ENCODE measurements at places on chromosomes 3 and 15. TPM values are rescaled to one million over a fixed set of nuclear protein-coding genes. Genes with fewer than 3 reads are reported as not detected.

DNA sequence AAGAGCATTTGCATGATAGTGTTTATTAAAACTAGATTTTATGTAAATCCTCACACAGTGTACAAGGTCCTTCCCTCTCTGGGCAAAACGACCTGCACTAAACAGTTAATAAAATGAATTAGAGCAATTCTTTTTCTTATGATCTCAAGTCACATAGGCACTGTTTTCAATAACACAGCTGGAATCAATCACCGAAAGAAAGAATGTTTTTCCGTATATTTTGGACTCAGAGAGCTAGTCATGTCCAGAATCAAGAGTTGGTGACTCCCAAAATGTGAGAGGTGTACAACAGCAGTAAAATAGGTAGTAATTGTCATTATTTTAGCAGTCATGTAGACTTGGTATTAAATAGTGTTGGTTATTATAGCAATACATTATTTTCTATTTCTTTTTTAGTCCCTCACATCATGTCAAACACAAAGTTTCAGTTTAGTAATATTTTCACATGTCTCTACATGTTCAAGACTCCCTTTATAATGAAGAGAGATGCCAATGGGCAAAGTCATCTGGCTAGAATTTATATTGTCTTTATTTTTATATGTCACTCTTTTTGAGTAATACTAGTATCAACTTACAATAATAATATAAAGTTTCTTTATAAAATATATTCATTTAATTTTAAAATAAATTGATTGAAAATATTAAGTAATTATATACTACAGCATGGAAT is 448.6 kb upstream of the CDIN1 start:
- no peak for DNase-seq

- no peak for DNase-seq
These were observed 231.0 kb upstream of the WNT5A start for GRCh38 chr3:55718074-55718473.

DNA sequence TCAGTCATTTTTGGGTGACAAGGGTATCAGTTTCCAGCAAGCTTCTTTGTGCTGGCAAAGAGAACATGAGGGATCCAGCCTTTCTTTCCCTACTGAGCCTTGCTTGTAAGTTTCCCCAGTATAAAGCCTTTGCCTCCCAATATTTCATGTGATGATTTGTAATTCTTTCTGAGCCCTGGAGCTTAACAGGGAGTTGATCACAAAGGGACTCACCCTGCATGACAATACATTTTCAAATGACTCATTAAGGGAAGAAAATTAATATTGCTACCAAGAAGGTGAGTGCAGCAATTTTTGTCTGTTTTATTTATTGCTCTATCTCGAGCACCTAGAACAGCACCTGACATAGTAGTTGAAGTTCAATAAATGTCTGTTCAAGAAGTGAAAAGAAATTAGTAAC is 27.7 kb downstream of the OXSM start:
- DNase-seq: no peak

- DNase-seq: no peak
These were observed 85.1 kb downstream of the NUP210 start for GRCh38 chr3:13335059-13335458.

DNA sequence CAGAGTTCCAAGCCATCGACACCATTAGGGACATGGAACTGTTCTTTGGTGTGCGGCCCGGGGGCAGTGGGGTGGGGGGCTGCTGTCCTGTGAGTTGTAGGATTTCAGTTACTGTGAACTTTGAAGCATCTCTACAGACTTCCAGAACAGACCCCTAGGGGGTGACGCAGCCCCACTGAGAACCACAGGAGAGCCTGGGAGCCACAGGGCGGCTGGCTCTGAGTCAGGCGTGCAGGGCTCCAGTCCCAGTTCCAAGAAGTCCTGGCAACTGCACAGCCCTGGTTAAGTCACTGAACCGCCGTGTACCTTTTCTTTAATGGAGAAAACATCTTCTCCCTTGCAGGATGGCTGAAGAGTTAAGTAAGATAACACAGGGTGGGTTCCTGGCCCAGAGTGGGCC is 23.5 kb upstream of the LRTM1 start:
- peak; percentile 90 for DNase-seq

DNA sequence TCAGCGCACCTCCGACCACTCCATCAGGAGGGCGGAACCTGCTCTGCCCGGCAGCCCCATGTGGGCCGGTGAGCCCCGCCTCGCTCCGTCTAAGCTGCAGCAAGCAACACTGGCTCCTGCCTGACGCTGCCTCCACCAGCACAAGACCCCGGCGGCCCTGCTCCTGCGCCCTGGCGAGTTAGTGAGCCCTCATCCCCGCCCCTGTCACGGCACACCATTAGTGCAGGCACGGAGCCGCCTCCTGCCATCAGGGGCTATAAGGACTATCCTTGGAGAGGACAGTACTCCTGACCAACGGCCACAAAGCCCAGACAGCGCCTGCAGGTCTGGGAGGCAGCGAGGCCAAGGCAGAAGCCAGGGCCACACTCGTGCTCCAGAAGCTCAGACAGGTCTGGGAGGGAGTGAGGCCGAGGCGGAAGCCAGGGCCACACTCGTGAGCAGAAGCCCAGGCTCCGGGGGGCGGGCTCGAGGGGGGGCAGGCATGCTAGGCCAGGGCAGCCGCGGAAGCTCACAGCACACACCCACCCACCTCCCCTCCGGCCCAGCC is 39.4 kb downstream of the TNK2 start:
- peak; percentile 64 for DNase-seq

GRCh38 chr15:74777769-74778598 is 3.9 kb upstream of the CSK start:
- DNase-seq: no peak

DNA sequence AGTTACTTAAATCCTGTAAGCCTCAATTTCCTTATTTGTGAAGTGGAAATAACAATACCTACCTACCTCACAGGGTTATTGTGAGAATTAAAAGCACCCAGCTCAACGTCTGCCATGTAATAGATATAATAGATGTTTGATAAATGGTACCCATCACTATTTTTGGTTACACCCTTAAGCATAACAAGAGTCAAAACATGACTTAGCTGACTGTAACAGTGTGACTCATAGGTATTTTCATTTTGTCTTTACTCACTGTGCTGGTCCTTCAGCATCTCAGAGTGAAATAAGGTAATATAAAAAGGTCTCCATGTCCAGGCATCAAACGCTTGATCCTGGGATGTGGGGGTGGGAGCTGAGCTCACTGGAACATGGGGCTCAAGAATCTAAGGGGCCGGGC is 3.1 kb downstream of the CPLX3 start:
- DNase-seq: no peak

GRCh38 chr3:187211532-187212195 is 14.4 kb downstream of the RTP1 start:
- no peak for DNase-seq

DNA sequence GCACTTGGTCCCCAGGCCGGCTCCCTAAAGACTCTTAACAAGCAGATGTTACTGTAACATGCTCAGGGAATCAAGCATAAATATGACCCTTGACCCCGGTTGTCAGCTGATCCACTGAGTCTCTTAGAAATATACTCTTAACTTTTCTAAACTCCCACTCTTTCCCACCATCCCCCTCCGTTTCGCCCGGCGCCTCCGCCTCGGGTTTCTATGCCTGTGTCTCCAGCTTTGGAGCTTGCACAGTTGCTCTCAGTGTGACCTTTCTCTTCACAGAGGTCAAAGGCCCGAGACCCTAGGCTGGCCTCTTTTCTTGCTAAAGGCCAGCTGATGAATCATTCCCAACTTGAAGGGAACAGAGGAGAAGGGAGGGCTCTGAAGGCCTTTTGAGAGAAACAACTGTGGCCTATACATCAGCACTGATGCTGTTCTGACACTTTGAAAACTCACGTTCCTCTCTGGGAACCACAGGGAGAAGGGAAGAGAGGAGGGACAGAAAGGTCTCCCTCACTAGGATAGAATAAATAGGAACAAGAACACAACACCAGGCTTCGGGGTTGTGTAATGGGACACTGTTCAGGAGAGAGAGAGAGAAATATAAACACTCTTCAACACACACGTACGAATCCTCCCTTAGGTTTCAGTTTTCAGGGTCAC is 484.5 kb upstream of the NR2F2 start:
- no peak for DNase-seq

GRCh38 chr3:155617346-155617925 is 127.4 kb downstream of the PLCH1 start:
- no peak for DNase-seq

- no peak for DNase-seq
These were observed 772.9 kb downstream of the DIPK2A start for GRCh38 chr3:144744473-144744872.

GRCh38 chr3:113606539-113607218 is 74.3 kb downstream of the SIDT1 start:
- no peak for DNase-seq

GRCh38 chr3:60316121-60316797 is 935.0 kb downstream of the FHIT start:
- no peak for DNase-seq

- no peak for DNase-seq
These were observed 551 bp downstream of the NCBP2 start for GRCh38 chr3:196941729-196942225.

- no peak for DNase-seq
These were observed 204.6 kb upstream of the IL12A start for GRCh38 chr3:159783780-159784742.

DNA sequence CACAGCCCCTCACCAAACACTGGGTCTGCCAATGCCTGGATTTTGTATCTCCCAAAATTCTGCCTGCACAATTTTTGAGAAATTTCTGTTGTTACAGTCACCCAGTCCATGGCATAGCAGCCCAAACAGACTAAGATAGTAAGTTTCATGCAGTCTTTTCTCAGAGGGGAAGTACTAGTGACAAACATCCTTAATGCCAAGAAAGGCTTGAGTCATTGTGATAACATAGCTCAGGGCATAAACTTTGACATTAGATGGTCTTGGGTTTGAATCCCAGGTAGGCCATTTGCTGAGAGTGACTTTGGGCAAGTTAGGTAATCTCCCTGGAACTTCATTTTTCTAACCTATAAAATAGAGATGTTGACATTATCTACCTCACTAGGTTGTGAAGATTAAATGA is 36.1 kb upstream of the PFN2 start:
- no peak for DNase-seq

DNA sequence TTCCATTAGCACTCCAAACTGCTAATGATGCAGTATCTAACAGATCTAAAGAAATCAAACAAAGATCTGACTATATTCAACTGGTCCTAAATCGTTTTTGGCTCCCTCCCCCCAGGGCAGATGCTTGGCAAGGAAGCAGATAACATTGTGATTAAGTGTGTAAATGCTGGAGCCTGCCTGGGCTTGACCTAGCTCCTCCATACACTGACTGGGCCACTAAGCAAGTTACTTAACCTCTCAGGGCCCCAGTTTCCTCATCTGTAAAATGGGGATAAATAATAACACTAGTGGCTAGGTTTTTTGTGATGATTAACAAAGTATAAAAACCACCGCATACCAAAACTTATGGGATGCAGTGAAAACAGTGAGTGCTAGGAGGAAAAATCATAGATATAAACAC is 9.2 kb downstream of the EID1 start:
- no peak for DNase-seq

- DNase-seq: no peak
These were observed 10.2 kb downstream of the EDEM1 start for GRCh38 chr3:5197470-5198312.

DNA sequence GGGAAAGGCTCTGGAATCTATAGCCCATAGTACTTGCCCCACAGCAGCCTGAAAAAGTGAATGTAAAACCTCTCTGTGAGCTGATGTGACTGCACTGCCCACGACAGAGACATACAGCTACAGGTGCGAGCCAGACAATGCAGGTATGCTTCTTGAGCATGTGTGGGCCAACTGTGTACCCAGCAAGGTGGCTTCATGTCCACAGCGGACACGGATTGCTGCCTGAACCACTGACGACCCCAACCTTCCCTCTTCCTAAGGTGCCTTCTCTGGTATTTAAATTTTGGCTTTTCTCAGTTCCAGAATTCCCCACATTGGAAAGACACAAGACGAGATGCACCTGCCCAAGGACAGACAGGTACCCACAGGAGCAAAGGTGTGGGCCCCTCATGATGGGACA is 65.8 kb downstream of the SCN5A start:
- DNase-seq: no peak

DNA sequence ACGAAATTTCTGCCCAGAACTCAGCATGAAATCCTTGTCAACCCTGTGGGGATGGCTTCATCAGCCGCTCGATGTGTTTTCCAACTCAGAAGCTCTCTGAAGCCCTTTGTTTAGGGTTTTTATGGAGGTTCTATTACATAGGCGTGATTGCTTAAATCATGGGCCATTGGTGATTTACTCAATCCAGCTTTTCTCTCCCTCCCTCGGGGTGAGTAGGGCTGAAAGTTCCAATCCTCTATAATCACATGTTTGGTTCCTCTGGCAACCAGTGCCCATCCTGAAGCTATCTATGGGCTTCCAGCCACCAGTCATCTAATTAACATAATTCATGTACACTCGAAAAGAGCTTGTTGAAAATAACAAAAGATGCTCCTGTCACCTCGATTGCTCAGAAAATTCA is 51.6 kb downstream of the GATM start:
- no peak for DNase-seq

DNA sequence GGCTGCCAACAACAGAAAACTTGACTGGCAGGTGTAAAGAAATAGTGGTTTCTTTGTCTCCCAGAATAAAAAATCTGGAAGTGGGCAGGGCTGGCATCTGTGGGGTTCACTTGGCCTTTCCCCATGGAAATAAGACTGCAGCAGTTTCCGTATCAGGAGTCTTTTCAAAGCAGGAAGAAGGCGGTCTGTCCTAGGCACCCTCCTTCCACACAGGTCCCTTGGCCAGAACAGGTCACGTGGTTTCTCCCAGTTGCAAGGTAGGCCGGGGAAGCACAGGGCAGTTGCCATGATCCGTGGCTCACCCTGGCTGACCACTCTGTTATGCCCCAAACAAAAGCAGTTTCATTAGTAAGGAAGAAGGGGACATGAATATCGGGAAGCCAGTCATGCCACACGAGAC is 45.4 kb downstream of the ZDHHC19 start:
- DNase-seq: no peak

DNA sequence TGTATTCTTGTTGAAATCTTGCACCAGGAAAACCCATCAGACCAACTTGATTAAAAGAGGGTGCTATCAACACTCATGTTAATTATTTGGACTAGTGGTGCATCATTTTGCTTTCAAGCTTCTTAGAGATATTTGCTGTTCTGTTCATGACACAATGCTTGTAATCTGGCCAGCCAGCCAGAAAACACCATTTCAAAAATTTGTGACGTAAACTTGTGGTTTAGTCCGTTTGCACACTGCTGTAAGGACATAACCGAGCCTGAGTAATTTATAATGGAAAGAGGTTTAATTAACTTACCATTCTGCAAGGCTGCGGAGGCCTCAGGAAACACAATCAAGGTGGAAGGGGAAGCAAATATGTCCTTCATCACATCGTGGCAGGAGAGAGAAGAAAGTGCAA is 374.3 kb upstream of the TGFBR2 start:
- no peak for DNase-seq

Gene PCLAF
- 3.9 TPM for total RNA-seq

Gene CASR
- total RNA-seq: 0.14 TPM

Gene CKMT1B
- not detected for total RNA-seq

Gene GOLGA8T
- not detected for total RNA-seq

Gene RAB6B
- 5.8 TPM for total RNA-seq

Gene SYNPR
- 0.36 TPM for total RNA-seq

Gene CAND2
- 14.4 TPM for total RNA-seq

Gene FBXL2
- total RNA-seq: 7.9 TPM

Gene FRMD5
- total RNA-seq: 0.41 TPM

Gene SOX2
- total RNA-seq: 7.7 TPM

Gene GXYLT2
- 7.7 TPM for total RNA-seq

Gene PATL2
- not detected for total RNA-seq

Gene GATA2
- total RNA-seq: 2.1 TPM

Gene RPL14
- total RNA-seq: 619 TPM

Gene TRIM42
- not detected for total RNA-seq
